ENCODE measurements at places on chromosomes 12 and 14.

DNA sequence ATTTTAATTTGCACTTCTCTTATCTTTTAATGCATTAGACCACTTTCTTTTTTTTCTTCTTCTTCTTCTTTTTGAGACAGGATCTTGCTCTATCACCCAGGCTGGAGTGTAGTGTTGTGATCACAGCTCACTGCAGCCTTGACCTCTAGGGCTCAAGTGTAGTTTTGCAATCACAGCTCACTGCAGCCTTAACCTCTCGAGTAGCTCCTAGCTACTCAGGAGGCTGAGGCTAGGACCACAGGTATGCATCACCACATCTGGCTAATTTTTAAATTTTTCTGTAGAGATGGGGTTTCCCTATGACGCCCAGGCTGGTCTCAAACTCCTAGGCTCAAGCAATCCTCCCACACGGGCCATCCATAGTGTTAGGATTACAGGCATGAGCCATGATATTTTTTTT is 12.7 kb downstream of the TMED8 start:
- no peak for DNase-seq

DNA sequence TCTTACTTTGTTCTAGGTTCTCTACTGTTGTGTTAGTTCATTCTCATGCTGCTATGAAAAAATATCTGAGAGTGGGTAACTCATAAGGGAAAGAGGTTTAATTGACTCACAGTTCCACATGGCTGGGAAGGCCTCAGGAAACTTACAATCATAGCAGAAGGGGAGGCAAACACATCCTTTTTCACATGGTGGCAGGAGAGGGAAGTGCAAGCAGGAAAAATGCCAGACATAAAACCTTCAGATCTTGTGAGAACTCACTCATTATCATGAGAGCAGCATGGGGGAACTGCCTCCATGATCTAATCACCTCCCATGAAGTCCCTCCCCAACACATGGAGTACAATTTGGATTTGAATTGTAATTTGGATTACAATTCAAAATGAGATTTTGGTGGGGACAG is 69.6 kb downstream of the MGST1 start:
- no peak for DNase-seq

- DNase-seq, result peak; percentile 71
Measured at GRCh38 chr12:6563448-6564050, 4.5 kb downstream of the NOP2 start.

DNA sequence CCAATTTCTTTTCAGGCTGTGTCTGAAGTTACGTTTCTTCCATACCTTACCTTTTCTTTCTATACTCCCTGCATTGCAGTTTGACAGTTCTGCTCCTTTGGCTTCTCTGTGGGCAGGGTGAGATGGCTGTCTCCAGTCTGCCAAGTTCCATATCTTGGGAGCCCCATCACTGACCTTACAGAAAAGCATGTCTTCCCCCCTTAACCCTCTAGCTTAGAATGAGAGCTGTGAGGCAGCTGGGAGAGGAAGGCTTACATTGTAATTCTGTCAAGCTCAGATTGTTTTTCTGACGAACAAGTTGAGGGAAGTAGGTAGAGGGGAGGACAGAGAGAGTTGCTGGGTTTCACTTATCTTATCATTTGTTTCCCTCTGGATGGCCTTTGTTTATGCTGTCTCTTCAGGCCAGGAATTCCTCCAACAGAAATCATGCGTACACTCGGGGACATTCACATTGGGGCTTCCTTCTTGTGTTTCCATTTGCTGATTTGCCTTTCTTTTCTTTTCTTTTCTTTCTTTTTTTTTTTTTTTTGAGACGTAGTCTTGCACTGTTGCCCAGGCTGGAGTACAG is 9.3 kb downstream of the DAAM1 start:
- no peak for DNase-seq

GRCh38 chr12:107983756-107984472 is 145.2 kb upstream of the WSCD2 start:
- DNase-seq, result no peak

GRCh38 chr12:116474331-116474730 is 84.8 kb upstream of the MAP1LC3B2 start:
- DNase-seq, result no peak

- DNase-seq, result no peak
Measured at GRCh38 chr14:45198551-45198950, 54.5 kb downstream of the MIS18BP1 start.
